Endodermal cell (in vitro differentiated cells): ENCODE measurements at places on chromosomes 5 and 9. TPM values are rescaled to one million over a fixed set of nuclear protein-coding genes. Genes with fewer than 3 reads are reported as not detected.
A peak's percentile ranks its signal among the peaks of the same experiment; 100 is the strongest.

The MED27 gene
- total RNA-seq, result 26.7 to 38.2 TPM (median 37.0 TPM) in 3 replicates

DNA sequence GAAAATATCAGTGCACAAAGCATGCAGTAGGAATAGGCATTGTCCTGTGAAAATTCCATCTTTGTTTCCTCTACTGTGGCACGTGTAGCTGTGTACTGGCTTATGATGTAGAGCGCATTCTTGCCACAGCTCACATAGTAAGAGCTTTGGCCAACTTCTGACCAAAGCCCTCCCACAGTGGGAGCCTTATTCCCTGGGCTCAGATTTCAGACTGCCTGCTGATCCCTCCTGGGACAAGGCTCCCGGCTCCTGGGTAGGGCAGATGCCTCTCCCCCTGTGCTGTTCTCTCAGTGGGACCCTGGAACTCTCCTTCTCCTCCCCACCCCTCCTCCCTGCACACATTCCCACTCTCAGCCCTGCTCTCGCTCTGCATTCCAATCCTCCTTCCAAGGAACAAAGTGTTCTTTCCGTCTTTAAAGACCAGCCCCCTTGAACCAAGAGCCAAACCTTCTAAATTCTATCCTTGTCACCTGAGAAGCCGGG lies 17.5 kb downstream of the LCP2 start:
- peak; percentile 77 for DNase-seq

GRCh38 chr9:122180633-122181032 lies 20.9 kb downstream of the MORN5 start:
- no peak for DNase-seq

DNA sequence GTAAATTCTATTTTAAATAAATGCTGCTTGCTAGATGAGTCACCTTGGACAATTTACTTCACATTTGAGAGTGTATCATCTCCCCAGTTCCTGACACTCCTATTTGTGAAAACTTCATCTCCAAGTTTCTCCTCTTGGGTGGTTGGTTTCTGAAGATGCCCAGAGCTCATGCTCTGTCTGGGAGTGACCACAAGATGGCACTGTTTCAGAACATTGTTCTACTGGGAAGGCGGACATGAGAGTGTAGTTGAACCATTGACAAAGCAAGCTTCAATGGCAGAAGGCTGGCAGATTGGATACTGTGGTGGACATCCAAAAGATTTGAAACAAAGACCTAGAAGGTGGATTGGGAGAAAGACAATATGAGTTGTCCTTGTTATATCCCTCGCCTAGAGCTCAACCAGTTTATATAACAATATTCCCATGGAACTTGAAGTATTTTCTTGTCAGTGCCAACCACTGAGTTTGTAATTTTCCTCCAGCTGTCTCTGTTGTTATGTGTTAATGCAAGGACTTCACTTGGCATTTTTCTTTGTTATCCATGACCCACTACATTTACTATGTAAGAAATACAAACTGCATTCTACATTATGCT lies 234.3 kb upstream of the ANKH start:
- peak; percentile 85 for DNase-seq
